Foreskin keratinocyte (primary cell): ENCODE measurements at places on chromosomes 12 and 14. TPM values are rescaled to one million over a fixed set of nuclear protein-coding genes. Genes with fewer than 3 reads are reported as not detected.

The SVOP gene
- total RNA-seq, result not detected in 2 replicates

DNA sequence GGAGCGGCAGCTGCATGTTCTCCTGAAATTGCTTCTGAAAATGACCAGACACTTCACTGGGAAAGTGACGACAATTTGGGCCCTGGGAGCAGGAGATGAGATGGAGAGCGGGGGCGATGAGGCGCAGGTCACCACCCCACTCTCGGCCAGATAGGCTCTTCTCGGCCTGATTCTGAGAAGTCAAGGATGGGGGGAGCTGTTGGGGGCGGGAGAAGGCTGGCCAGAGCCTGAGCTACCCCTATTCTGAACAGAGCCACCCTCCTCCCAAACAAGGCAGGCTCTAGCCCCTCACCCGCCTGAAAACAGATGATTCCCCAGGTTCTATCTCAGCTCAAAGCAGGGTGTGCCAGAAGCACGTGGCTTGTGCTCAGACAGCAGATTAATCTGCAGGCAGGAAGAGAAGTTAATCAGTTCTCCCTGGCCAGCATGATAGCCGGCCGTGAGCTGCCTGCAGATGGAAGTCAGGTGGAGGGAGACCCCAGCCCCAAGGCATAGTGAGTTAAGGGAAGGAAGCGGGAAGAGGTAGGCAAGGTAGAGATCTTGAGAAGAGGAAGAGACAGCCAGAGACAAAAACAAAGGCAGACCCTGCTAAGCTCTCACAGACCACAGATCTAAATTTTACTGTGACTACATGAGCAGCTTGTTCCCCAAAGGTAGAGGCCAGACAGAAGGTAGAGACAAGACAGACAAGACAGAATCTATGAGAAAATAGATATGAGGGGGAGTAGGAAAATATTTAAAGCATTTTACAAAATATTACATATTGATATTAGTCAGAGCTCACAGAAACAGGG, 10.9 kb upstream of the TAC3 start:
- DNase-seq, result no peak

GRCh38 chr14:64990939-64991338, 4.2 kb downstream of the FNTB start:
- no peak for DNase-seq

The ITFG2 gene
- 18.4 and 20.2 TPM in 2 replicates for total RNA-seq

The KRT2 gene
- total RNA-seq, result not detected in 2 replicates

The OR6C76 gene
- total RNA-seq, result not detected in 2 replicates

The SDS gene
- total RNA-seq, result not detected in 2 replicates

The SSPN gene
- total RNA-seq, result 0.49 and 0.51 TPM in 2 replicates

GRCh38 chr12:95789126-95790032, 1.2 kb downstream of the NTN4 start:
- peak; percentile 31 for DNase-seq

GRCh38 chr12:95318071-95318545, 100.5 kb downstream of the VEZT start:
- DNase-seq, result no peak
